ENCODE measurements at places on chromosomes 6 and 20.

GRCh38 chr6:75268121-75268987 lies 16.2 kb downstream of the TMEM30A start:
- DNase-seq, result no peak

DNA sequence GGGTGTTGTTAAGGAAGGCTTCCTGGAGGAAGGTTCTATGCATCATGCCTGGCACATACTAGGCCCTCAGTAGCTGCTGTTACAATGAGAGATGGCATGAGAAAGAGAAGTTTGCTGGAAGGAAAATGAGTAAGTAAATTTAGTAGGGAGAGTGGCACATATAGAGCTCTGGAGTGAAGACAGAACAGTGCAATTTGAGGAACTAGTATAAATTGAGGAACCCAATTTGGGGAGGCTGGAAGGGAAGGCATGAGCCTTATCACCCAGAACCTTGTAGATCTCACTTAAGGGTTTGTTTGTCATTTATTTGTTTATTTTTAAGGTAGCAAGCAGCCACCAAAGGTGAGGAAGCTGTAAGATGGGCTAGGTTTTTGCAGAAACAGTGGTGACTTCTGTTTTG lies 87.1 kb upstream of the SCGN start:
- peak; percentile 65 for DNase-seq

DNA sequence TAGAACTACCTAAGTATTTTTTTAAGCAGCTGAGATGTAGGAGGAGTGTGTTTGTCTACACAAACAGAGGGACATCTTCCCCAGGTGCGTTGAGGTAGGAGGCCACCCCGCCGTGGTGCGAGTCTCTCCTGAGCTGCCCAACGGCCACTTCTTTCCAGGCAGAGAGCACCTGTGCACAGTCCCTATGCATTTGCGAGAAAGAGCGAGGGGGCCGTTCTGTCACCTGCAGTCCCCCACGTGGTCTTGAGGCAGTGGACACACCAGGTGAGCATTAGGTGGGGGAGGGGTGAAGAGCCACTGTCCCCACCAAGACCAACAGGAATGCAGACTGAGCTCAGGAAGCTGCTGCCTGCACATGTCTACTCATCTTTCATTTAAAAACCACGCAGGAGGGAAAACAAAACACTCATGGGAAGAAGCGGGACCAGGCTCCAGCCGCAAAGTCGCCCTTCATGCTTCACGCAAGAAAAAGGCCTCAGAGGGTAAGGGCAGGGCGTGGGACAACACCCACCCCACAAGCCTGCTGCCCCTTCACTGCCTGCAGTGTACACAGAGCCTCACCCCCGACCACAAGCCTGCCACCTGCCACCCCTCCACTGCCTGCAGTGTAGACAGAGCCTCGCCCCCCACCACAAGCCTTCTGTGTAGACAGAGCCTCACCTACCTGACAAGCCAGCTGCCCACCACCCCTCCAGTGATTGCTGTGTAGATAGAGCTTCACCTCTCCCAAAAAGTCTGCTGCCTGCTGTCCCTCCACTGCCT lies 142.0 kb downstream of the DLL1 start:
- no peak for DNase-seq

- DNase-seq, result no peak
Observed at GRCh38 chr6:132482581-132482980, 30.3 kb downstream of the STX7 start.

GRCh38 chr6:42708096-42708495 lies 14.3 kb downstream of the PRPH2 start:
- no peak for DNase-seq

DNA sequence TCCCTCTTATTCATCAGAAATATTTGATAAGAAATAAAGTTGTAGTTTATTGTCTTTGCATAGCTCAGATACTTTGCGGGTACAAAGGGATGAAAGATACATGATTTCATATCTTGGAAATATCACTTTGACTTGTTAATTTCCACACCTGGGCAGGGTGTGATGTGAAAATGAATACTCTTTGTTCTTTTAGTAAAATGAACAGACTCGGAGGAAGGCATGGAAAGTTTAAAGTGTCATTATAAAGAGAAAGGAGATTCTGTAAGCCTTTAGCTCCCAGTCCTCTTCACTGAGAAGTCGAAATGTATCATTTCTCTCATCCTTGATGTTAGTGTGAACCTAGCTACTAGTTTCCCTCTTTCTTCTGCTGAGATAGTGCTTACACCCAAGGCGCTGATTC lies 36.7 kb upstream of the AKIRIN2 start:
- no peak for DNase-seq
